ENCODE measurements at places on chromosomes 13 and 19. TPM values are rescaled to one million over a fixed set of nuclear protein-coding genes. Genes with fewer than 3 reads are reported as not detected.

- no peaks in the 10 kb centered on the region for H3K27me3 ChIP-seq
- H3K27ac ChIP-seq = no peak overlapping the region
- no peak for DNase-seq
- H3K4me1 ChIP-seq = no peaks in the 10 kb centered on the region
Observed at GRCh38 chr13:25844559-25845434, 207.0 kb downstream of the SHISA2 start.

DNA sequence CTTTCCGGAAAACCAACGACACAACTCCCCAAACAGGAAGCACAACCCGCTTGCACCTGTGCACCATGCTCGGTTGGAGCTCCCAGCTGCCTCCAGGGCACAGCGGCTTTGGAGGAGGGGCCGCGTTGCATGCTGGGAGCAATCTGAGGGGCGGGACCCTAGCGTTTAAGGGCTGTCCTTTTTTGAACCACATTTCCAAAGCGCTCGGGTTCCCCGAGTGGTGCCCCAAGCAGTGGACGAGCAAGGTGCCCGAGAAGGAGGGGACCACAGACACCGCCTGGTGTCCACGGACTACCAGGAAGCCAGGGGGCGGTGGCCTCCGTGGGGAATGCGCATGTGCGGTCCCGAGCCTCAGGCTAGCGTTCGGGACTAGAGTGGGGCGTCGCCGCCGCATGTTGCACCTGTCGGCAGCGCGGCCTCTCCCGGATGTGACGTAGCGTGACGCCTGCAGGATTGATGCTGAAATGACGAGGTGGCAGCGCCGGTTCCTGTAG, 11.9 kb upstream of the ZNF57 start:
- DNase-seq = peak; percentile 23
- H3K27ac ChIP-seq = no peak overlapping the region
- no peak overlapping the region for H3K4me3 ChIP-seq
- no peaks in the 10 kb centered on the region for H3K4me1 ChIP-seq
- H3K36me3 ChIP-seq = no peaks in the 10 kb centered on the region

ZNF529 gene
- total RNA-seq = 7.2 TPM

GRCh38 chr13:99215184-99215830, 14.7 kb downstream of the UBAC2 start:
- peaks cover 7% of the 10 kb centered on the region for H3K4me1 ChIP-seq
- no peak overlapping the region for H3K4me3 ChIP-seq
- DNase-seq = no peak
- H3K27ac ChIP-seq = no peak overlapping the region
- H3K27me3 ChIP-seq = no peaks in the 10 kb centered on the region

DNA sequence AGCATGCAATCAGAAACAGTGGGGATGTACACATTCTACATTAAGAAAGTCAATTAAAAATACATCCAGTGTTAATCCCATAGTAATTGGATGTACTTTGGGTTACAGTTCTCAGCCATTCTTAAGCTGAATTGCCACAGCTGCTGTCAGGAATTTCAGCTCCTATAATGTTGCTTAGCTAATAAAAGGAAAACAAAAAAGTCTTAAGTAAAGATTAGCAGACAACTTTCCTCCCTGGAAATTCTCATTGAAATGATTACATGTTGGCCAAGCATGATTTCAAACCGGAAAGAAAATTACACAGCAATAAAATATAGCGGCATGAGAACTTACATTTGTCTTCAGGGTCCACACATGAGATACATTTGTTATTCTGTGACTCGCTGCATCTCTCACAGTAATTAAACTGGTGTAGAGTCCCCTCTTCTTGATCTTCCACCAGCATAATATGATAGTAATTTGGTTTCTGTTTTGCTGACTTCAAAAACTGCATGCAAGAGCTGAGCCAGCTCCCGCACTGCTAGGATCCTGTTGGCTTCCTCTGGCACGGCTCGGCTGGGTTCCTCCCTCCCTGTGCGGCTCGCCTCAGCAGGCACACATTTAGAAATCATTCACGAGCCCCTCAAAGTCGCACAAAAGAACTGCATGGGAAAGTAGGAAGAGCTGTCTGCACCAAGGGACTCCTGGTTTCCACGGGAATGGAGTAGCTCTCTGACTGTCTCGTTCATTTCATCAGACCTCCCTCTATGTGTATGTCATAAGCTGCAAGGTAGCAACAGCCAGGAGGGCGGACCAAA, at the start of gene HTR2A:
Gene HTR2A, minus strand, starts transcription at position 713 of the 797 bp plus-strand sequence. CDS start 1,147 bp downstream, outside the sequence.
- peak within 1 kb of the TSS; percentile 40 for H3K27ac ChIP-seq
- no peaks in the 10 kb centered on the region for H3K36me3 ChIP-seq
- H3K4me3 ChIP-seq = peak within 1 kb of the TSS; percentile 12
- no peak for DNase-seq
- peaks cover 9% of the 10 kb centered on the region for H3K4me1 ChIP-seq

Data from transverse colon (tissue), 4 donors.